ENCODE measurements at places on chromosomes 11 and 22.

DNA sequence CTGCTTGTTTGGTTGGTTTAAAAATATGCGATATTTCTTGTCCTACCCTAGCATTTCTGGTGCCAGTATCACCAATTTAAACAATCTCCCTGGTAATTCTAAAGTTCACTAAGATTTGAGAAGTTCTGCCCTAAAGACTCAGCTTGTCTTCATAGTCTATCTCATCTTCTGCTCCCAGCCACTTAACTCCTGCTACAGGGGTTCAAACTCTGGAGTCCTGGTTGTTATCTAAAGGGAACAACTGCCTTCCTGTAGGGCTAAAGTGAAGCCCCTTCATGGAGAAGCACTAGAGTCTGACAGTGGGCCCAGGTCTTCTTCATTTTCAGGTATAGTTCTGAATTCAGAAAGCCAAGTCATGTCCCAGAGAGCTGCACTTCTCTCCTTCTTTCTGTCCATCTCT is 73.2 kb downstream of the CTNND1 start:
- H3K36me3 ChIP-seq, result no peaks in the 10 kb centered on the region
- no peaks in the 10 kb centered on the region for H3K4me1 ChIP-seq
- H3K27ac ChIP-seq, result no peak overlapping the region
- H3K4me3 ChIP-seq, result no peak overlapping the region

- H3K4me1 ChIP-seq, result no peaks in the 10 kb centered on the region
- H3K27me3 ChIP-seq, result no peaks in the 10 kb centered on the region
- H3K36me3 ChIP-seq, result no peaks in the 10 kb centered on the region
- no peak for DNase-seq
- H3K27ac ChIP-seq, result no peak overlapping the region
Measured at GRCh38 chr11:106457727-106458126, 380.3 kb downstream of the AASDHPPT start.

- DNase-seq, result peak; percentile 78
- peak within 1 kb of the TSS; percentile 96 for H3K27ac ChIP-seq
- H3K27me3 ChIP-seq, result no peaks in the 10 kb centered on the region
- H3K36me3 ChIP-seq, result peaks cover 12% of the 10 kb centered on the region
- peaks cover 19% of the 10 kb centered on the region for H3K4me1 ChIP-seq
Measured at GRCh38 chr22:31489632-31490495, at the start of gene EIF4ENIF1. Gene EIF4ENIF1, minus strand, starts transcription at chr22:31489842. Its CDS starts 1,124 bp downstream, at chr22:31488718.

GRCh38 chr22:20275836-20276235 is 7.7 kb upstream of the RTN4R start:
- no peak overlapping the region for H3K4me3 ChIP-seq
- no peak for DNase-seq
- H3K27ac ChIP-seq, result no peak overlapping the region
- H3K4me1 ChIP-seq, result peaks cover 10% of the 10 kb centered on the region
- no peaks in the 10 kb centered on the region for H3K27me3 ChIP-seq

DNA sequence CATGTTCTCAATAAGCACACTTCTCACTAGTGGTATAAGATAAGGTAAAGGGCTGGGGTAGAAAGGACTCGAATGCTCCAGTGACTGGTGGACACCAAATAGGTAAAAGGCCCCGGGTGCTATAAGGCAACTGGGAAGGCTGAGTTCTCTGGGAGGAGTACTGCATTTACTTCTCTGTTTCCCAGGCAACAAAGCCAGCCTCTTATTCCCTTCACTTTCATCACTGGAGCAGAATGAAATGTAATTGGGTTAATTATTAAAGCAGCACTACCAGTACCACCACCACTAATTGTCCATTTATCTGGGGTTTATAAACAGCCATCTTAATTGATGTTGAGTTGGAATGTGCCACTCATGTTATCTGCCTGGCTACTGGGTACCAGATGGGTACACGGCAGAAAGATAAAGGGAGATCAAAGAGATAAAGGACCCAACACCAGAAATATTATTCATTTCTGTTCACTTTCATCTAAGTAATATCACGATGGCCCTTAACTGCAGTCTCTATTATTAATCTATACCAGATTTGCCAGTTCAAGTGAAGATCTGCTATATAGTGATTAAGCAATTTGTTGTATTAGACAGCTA is 94.4 kb upstream of the CHRM4 start:
- H3K36me3 ChIP-seq, result peaks cover 7% of the 10 kb centered on the region
- H3K27ac ChIP-seq, result no peak overlapping the region
- H3K4me3 ChIP-seq, result no peak overlapping the region
- no peaks in the 10 kb centered on the region for H3K4me1 ChIP-seq
- H3K27me3 ChIP-seq, result no peaks in the 10 kb centered on the region

GRCh38 chr11:120715239-120715638 is 203.7 kb downstream of the GRIK4 start:
- H3K27ac ChIP-seq, result no peak overlapping the region
- peak overlapping the region; percentile 38 for H3K4me3 ChIP-seq
- H3K4me1 ChIP-seq, result peaks cover 8% of the 10 kb centered on the region
- H3K36me3 ChIP-seq, result no peaks in the 10 kb centered on the region
- H3K27me3 ChIP-seq, result no peaks in the 10 kb centered on the region
- DNase-seq, result no peak

DNA sequence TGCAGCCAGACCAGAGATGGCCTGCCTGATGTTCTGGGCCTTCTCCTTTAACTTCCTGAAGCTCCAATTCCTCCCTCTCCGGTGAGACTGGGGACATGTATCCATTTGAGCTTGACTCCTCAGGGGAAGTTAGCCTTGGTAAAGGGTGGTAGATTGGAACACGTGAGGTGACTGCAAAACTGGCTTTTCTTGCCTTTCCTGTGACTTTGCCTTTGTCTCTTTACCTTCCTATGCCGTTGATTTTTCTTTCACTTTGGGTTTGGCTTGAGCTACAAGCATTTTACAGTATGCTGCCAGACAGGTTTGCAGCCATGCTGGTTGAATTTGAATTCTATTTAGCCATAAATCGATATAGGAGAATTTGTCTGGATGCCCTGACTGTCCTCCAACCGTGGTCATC is 16.8 kb upstream of the GLYATL1 start:
- H3K4me1 ChIP-seq, result no peaks in the 10 kb centered on the region
- no peak overlapping the region for H3K4me3 ChIP-seq
- H3K36me3 ChIP-seq, result no peaks in the 10 kb centered on the region

GRCh38 chr22:36075724-36076123 is 47.1 kb upstream of the RBFOX2 start:
- no peak overlapping the region for H3K4me3 ChIP-seq
- H3K36me3 ChIP-seq, result no peaks in the 10 kb centered on the region
- H3K27ac ChIP-seq, result no peak overlapping the region
- no peak for DNase-seq

- peaks cover 63% of the 10 kb centered on the region for H3K36me3 ChIP-seq
- no peaks in the 10 kb centered on the region for H3K27me3 ChIP-seq
- H3K4me1 ChIP-seq, result peaks cover 15% of the 10 kb centered on the region
- no peak for DNase-seq
Measured at GRCh38 chr22:41883400-41883799, 31.5 kb downstream of the SHISA8 start.

DNA sequence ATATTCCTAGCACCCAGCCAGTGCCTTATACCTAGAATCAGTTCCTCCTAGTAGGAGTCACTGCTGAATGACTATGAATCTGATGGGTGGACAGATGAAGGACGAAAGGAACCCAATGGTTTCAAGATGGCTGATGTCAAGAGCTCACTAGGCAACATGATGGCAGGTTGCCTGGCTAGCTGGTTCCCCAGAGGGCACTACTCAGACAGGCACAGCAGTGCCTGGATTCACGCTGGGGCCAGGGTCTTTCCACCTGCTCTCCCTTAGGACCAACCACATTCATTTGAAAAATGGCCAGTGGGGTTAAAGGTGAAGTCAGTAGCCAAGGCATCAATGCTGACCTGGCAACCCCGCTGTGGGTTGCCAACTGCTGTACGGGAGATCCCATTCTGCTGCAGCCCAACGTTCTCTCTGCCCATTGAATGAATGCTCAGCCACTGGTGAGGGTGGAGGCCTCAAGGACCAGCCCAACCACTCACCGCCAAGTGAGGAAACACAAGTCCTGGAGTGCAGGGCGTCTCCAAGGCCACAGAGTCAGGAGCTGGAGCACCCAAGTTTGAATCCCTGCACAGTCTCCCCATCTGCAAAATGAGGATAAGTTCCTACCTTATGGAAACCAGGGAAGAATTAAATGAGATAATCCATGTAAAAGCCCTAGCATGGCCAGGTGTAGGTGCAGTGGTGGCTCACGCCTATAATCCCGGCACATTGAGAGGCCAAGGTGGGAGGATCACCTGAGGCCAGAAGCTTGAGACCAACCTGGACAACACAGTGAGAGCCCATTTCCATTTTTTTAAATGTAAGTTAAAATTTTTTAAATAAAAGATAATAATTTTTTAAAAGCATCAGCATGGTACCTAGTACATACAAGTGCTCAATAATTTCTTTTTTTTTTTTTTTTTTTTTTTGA is 12.4 kb downstream of the MYH9 start:
- H3K27me3 ChIP-seq, result no peaks in the 10 kb centered on the region
- H3K36me3 ChIP-seq, result peaks cover 6% of the 10 kb centered on the region
- peaks cover 100% of the 10 kb centered on the region for H3K4me1 ChIP-seq
- H3K27ac ChIP-seq, result peak overlapping the region; percentile 87
- no peak overlapping the region for H3K4me3 ChIP-seq
- peak; percentile 30 for DNase-seq

DNA sequence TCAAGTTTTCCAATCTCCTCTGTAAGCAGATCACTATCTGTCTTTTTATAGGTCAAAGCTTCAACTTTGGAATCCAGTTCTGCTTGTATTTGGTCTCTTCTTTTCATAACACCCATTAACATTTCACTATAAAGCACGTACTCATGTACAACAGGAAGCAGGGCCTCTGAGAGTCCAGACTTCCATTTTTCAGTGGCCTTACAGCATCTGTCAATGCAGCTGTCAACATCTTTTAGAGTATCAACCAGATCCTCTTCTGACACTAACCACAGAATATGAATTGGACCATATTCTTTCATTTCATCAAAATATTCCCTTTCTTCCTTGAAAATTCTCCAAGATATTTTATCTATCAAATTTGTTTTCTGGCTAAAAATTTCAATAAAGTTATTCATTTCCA is 24.7 kb upstream of the SLN start:
- DNase-seq, result no peak
- H3K36me3 ChIP-seq, result no peaks in the 10 kb centered on the region
- H3K4me3 ChIP-seq, result no peak overlapping the region
- H3K27me3 ChIP-seq, result no peaks in the 10 kb centered on the region

- peaks cover 15% of the 10 kb centered on the region for H3K36me3 ChIP-seq
- no peaks in the 10 kb centered on the region for H3K27me3 ChIP-seq
- no peaks in the 10 kb centered on the region for H3K4me1 ChIP-seq
- no peak for DNase-seq
- no peak overlapping the region for H3K4me3 ChIP-seq
- H3K27ac ChIP-seq, result no peak overlapping the region
Measured at GRCh38 chr22:42902875-42903510, 45.9 kb upstream of the ARFGAP3 start.

DNA sequence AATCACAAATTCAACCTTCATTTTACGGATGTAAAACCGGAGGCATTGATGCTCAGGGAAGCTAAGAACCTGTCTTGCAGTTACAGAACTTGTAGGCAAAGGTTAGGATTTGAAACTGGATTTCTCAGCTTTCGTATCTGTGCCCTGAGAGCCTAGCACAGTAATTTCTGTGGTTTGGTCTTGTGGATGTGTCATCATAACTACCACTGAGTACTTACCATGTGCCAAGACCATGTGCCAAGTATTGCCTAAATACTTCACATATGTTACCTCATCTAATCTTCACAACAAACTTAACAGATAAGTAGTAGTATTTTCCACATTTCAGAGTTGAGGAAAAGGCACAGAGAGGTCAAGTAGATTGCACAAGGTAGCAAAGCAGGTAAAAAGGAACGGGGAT is 140.7 kb downstream of the NXPE2 start:
- no peaks in the 10 kb centered on the region for H3K4me1 ChIP-seq
- DNase-seq, result no peak
- H3K27ac ChIP-seq, result no peak overlapping the region
- no peaks in the 10 kb centered on the region for H3K36me3 ChIP-seq
- H3K4me3 ChIP-seq, result no peak overlapping the region

DNA sequence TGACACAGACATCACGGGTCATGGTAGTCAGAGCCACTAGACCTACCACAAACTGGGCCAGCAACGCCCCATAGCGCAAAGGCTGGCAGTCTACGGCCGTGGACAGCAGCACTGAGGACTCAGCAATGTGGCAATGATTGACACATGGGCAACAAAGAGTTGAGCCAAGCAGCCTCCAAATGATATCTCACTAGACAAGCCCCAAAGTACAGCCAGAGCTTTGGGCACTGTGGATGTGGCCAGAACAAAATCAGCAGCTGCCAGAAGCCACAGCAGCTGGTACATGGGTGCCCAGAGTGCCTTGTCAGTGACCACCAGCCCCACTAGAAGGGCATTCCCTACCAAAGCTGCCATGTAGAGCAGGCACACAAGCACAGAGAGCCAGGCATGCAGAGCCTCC is 11.2 kb upstream of the UBQLNL start:
- no peak for DNase-seq
- no peaks in the 10 kb centered on the region for H3K27me3 ChIP-seq
- no peak overlapping the region for H3K27ac ChIP-seq
- no peaks in the 10 kb centered on the region for H3K4me1 ChIP-seq

GRCh38 chr11:2816941-2817421 is 68.6 kb downstream of the CDKN1C start:
- no peak for DNase-seq
- H3K27me3 ChIP-seq, result no peaks in the 10 kb centered on the region
- H3K4me1 ChIP-seq, result peaks cover 12% of the 10 kb centered on the region
- H3K27ac ChIP-seq, result no peak overlapping the region

DNA sequence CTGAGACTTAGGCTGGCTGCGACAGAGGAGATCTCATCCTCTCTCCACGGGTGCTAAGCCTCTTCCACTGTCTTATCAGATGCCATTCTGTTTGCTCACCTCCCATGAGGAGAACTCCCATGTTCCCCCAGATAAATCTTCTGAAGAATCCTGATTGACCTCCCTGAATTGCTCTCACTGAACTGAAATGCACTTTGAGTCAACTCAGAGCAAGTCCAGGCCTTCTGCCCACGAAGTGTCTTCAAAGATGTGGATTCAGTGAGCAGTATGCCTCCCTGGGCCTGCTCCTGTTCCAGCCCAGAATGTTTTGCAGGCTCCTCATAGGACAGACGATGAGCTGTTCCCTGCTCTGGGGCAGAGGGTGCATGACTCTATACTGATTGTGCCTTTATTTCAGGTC is 17.4 kb downstream of the TUB start:
- no peaks in the 10 kb centered on the region for H3K4me1 ChIP-seq
- no peak for DNase-seq
- H3K36me3 ChIP-seq, result no peaks in the 10 kb centered on the region
- no peak overlapping the region for H3K4me3 ChIP-seq

GRCh38 chr11:35160246-35160824 is 21.4 kb downstream of the CD44 start:
- H3K4me1 ChIP-seq, result peaks cover 68% of the 10 kb centered on the region
- H3K27me3 ChIP-seq, result no peaks in the 10 kb centered on the region
- no peak for DNase-seq
- peak overlapping the region; percentile 56 for H3K27ac ChIP-seq
- no peak overlapping the region for H3K4me3 ChIP-seq
- H3K36me3 ChIP-seq, result peaks cover 18% of the 10 kb centered on the region

- H3K27me3 ChIP-seq, result no peaks in the 10 kb centered on the region
- H3K4me1 ChIP-seq, result no peaks in the 10 kb centered on the region
- no peaks in the 10 kb centered on the region for H3K36me3 ChIP-seq
- H3K27ac ChIP-seq, result no peak overlapping the region
- DNase-seq, result no peak
- no peak overlapping the region for H3K4me3 ChIP-seq
Measured at GRCh38 chr11:16859651-16860050, 121.2 kb downstream of the C11orf58 start.

GRCh38 chr11:7572001-7572712 is 58.4 kb downstream of the PPFIBP2 start:
- H3K36me3 ChIP-seq, result no peaks in the 10 kb centered on the region
- H3K4me3 ChIP-seq, result no peak overlapping the region
- H3K4me1 ChIP-seq, result peaks cover 10% of the 10 kb centered on the region
- H3K27me3 ChIP-seq, result no peaks in the 10 kb centered on the region
- no peak for DNase-seq

Data from natural killer cell (primary cell).